ENCODE measurements at places on chromosomes 3 and 15. TPM values are rescaled to one million over a fixed set of nuclear protein-coding genes. Genes with fewer than 3 reads are reported as not detected.

The OR4F6 gene
- not detected for total RNA-seq

The IL5RA gene
- total RNA-seq = not detected

The ABHD10 gene
- total RNA-seq = 39.1 TPM

The LRRC34 gene
- 1.4 TPM for total RNA-seq

The TRIM71 gene
- not detected for total RNA-seq

The RLBP1 gene
- total RNA-seq = not detected

The UMPS gene
- total RNA-seq = 20.8 TPM

The CFAP92 gene
- total RNA-seq = 1.1 TPM

The GPR149 gene
- not detected for total RNA-seq

The USP50 gene
- 0.28 TPM for total RNA-seq

The NBEAL2 gene
- 1.4 TPM for total RNA-seq

The C3orf49 gene
- not detected for total RNA-seq

The GABRR3 gene
- total RNA-seq = 0.09 TPM

The CYP1A2 gene
- not detected for total RNA-seq

The ATP6V1A gene
- total RNA-seq = 165 TPM

The SKOR1 gene
- 0.09 TPM for total RNA-seq

The GOLGA6D gene
- not detected for total RNA-seq

The NR1I2 gene
- not detected for total RNA-seq

The SPATA16 gene
- total RNA-seq = not detected

The PRTG gene
- total RNA-seq = 2.4 TPM

The ALS2CL gene
- 1.2 TPM for total RNA-seq

The SPATA12 gene
- total RNA-seq = not detected

The MORC1 gene
- total RNA-seq = not detected

The STXBP5L gene
- under 0.01 TPM for total RNA-seq

The SCN11A gene
- under 0.01 TPM for total RNA-seq

The MITF gene
- 24.0 TPM for total RNA-seq

The AP3B2 gene
- total RNA-seq = 0.43 TPM

Data from smooth muscle cell of bladder (primary cell).